ENCODE measurements at places on chromosomes 12 and 14.
A peak's percentile ranks its signal among the peaks of the same experiment; 100 is the strongest.

DNA sequence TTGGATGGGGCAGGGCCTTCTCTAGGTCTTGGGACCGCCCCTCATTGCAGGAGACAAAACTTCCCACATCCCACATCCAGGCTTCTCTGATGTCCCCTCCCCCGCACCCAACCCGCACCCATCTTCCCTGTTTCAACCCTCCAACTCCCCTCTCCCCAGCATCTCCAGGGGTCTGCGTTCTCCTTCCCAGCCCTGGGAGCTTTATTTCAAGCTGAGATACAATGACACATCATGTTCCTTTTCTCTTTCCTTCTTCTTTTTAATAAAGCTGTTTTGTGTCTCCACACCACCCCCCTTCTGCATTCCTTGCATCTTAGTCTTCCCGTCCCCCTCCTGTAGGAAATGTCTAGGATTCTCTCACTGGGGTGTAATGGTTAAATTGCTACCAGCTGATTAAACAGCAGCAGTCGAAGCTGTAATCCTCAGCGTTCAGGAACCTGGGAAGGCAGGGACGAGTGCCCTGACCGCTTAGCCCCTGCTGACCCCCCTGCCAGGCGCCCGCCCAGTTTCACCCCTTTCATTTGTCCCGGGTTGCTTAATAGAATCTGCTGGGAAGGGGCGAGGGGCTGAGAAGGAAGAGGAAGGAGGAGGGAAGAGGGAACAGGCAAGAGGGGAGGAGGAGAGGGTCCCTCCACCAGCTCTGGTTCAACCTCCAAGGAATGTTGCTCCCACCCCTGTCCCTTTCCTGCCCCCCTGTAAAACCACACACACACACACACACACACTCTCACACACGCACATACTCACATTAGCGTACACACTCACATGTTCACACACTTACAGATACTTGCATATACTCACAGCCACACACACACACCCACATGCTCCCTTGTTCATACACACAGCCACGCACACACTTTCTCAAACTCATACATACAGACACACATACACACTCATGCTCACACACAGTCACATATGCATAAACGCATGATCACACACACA is 104.5 kb upstream of the MED13L start:
- no peak for DNase-seq

DNA sequence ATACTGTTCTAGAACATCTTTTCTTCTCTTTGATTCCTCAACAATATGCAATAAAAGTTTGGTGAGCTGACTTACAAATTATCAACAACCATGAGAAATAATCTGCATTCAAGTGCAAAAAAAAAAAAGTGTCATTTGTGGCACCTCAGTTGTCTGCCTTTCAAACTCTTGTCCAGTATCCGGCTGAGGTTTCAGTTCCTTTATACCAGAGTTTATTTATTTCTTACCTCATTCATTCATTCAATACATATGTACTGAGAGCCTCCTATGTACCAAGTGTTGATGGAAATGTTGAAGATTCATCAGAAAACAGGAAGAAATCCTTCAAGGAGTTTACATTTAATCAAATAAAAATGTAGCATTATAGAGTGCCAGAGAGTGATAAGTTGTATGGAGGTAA is 484.1 kb downstream of the RMST start:
- DNase-seq = no peak

- DNase-seq = peak; percentile 42
Observed at GRCh38 chr12:122203301-122204166, at the start of gene B3GNT4. TSS of gene B3GNT4 (plus strand) at chr12:122203709. CDS start at chr12:122204619, 910 bp downstream.

- DNase-seq = no peak
Observed at GRCh38 chr12:8871068-8871467, 43.2 kb upstream of the PHC1 start.

- DNase-seq = no peak
Observed at GRCh38 chr14:91997492-91997891, 42.4 kb downstream of the TRIP11 start.

- peak; percentile 68 for DNase-seq
Observed at GRCh38 chr14:94180655-94181271, 6.6 kb downstream of the PPP4R4 start.

GRCh38 chr12:113852264-113852663 is 113.9 kb downstream of the RBM19 start:
- DNase-seq = no peak

GRCh38 chr14:34614638-34615037 is 15.3 kb downstream of the SNX6 start:
- DNase-seq = no peak

Data from suppressor macrophage treated with lipopolysaccharide for 4 hours (primary cell).